Amniotic epithelial cell (primary cell): ENCODE measurements at places on chromosomes 4 and X.

- DNase-seq = no peak
Observed at GRCh38 chr4:145613566-145614232, 5.5 kb upstream of the MMAA start.

DNA sequence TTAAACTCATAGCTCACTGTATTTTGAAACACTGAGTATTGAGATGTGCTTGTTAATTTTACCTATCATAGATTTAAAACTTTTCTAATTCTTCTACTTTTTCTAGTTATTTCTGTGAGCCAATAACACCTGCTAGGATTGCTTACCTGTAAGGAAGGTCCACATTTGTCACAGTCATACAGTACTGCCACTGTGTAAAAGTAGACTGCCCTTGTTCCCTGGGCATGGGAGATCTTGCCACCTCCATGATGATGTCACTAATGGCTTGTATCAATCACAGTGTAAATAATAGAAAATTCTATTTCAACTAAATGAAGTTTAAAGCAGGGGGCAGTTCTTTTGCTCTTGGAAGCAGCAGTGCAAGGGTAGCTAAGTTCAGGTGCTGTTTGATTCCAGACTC is 35.9 kb downstream of the GK start:
- DNase-seq = no peak

DNA sequence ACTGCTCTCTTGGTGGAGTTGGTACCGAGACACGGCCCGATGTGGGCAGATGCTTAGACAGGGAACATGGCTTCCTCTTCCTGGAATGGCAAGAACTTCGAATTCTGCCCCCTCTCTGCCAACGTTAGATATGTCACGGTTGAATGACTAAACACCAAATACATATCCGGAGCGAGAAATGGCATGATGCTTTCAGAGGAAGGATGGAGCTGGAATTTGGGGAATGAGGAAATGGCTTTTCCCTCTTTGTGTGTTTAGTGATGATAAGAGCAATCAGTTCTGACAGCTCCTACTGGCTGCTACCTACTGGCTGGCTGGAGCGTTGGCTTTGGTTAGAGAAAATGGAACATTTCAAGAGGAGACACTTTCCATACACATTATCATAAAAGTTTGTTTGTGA is 140.0 kb downstream of the DHRSX start:
- peak; percentile 60 for DNase-seq

GRCh38 chrX:38249965-38250364 is 29.3 kb upstream of the SRPX start:
- DNase-seq = no peak

GRCh38 chr4:129248621-129249020 is 152.7 kb downstream of the C4orf33 start:
- no peak for DNase-seq

DNA sequence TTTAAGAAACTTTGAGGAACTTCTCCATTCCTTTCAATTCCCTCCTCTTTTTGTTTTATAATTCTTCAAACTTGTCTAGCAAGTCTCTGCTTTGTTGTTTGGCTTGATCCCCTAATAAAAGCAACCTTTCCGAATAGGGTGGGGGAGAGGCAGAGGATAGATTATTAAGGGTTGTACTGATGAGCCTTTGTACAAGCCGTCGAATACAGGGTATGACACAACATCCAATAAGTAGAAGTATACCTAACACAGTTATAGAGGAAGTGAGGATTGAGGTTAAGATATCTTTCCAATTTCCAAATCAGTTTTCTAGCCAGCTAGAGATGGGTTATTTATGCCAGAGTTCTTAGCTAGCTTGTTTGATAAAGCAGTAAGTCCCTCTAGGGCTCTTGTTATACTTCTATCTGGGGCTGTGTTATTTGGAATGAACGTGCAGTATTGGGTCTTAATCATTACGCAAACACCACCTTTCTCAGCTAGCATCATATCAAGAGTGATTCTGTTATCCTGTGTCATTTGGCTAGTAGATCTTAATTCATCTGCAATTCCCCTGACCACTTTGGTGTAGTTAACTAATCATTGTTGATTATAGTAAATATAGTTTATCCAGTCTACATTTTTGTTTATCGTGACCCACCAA is 18.5 kb downstream of the METAP1 start:
- no peak for DNase-seq

DNA sequence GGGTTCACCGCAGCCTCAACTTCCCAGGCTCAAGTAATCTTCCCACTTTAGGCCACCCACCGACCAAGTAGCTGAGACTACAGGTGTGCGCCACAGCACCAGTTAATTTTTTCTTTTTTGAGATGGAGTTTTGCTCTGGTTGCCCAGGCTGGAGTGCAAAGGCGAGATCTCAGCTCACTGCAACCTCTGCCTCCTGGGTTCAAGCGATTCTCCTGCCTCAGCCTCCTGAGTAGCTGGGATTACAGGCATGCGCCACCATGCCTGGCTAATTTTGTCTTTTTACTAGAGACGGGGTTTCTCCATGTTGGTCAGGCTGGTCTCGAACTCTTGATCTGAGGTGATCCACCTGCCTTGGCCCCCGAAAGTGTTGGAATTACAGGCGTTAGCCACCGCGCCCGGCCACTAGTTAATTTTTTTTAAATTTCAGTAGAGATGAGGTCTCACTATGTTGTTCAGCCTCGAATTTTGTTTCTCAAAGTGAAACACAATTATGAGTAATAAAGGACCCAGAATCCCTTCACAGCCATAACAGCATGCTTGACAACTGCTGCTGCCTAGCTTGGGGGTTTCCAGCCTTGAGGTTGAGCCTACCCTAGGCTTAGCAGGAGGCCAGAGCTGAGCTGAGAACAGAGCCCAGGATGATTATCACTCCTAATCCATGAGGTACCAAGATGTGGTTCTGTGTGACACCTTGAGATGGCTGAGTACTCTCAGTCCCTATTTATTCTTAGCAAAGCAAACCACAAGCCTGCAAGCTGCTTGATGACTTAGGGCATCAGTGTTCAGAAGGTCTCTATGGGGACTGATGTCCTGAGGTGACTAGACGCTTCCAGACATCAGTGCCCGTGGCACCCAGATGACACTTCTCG is 41.6 kb upstream of the NKRF start:
- no peak for DNase-seq

DNA sequence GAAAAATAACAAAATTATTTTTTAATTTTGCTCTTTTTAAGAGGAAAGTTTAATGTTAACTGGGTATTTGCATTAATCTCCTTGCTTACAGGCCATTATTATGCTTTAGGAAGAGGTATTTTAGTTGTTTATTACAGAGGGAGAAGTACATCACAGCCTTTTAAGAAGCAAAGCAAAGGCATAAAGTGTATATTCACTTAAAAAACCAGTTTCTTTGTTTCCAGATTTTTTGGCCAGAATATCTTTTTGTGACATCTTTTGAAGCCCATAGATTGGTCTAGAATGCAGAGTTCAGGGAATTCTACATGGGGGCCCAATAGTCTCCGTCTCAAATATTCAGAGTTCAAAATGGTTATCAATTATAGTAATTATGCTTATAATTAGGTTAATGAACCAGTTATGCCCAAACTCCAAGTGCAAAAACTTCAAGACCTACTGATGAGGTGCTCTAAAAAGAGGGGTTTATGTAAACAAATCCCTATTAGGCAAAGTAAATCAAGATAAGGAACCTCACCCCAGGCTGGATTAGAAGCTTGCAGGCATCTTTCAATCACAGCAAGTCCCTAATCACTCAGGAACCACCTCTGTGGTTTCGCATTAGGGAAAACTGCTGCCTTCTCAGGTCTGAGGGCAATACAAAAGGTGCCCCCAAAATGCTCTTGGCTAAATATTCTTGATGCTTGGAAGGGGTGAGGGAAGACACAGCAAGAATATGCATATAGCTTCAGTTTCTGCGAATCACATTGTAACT is 1.4 kb downstream of the CXXC4 start:
- no peak for DNase-seq

- peak; percentile 16 for DNase-seq
Observed at GRCh38 chrX:39728025-39728424, 369.7 kb downstream of the BCOR start.

- DNase-seq = no peak
Observed at GRCh38 chr4:75909405-75909804, 7.2 kb upstream of the PPEF2 start.

GRCh38 chr4:38462367-38463055 is 201.5 kb upstream of the KLF3 start:
- no peak for DNase-seq

DNA sequence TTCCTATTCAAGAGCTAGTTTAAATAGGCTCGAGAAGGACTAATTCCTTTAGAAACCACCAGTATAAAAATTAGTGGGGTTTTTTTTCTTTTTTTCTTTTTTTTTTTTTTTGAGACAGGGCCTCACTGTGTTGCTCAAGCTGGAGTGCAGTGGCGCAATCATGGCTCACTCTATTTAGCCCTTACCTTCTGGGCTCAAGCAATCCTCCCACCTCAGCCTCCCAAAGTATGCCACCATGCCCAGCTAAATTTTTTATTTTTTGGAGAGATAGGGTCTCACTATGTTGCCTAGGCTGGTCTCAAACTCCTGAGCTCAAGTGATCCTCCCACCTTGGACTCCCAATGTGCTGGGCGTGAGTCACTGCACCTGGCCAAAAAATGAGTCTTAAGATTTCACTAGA is 52.8 kb downstream of the APOO start:
- peak; percentile 61 for DNase-seq

- no peak for DNase-seq
Observed at GRCh38 chr4:77652237-77652897, 46.7 kb downstream of the CXCL13 start.

DNA sequence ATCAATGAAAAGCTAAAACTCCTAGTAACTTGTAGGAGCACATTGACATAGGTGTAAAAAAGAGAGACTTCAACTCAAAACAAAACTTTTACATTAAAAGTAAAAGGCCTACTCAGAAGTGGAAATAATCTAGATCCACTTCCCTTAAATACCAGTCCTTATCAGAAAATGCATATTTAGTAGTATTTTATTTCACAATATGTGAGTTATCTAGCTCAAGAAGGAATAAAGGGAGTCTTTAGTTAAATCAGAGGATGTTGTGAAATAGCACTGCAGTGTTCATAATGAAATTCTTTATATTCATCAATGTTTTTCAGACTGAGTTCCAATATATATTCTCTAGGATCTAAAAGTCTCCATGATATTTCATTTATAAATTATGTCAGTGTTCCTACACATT is 715.0 kb downstream of the GRID2 start:
- DNase-seq = peak; percentile 74

DNA sequence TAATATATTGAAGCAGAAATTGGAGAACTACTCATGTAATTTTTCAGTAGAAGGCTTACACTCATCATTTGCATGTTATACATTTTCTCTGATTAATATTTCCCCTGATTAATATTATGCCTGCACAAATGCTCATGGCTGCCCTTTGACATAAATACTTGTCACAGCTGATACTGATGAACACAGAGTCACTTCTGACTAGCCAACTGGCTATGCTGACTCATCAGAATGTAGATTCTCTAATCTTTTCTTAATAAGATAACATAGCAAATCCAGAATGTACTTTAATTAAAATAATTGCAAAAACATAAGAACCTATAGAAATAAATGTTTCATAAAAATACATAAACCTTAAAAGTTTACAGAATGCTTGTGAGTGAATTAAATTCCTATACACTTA is 52.4 kb upstream of the C4orf54 start:
- no peak for DNase-seq

DNA sequence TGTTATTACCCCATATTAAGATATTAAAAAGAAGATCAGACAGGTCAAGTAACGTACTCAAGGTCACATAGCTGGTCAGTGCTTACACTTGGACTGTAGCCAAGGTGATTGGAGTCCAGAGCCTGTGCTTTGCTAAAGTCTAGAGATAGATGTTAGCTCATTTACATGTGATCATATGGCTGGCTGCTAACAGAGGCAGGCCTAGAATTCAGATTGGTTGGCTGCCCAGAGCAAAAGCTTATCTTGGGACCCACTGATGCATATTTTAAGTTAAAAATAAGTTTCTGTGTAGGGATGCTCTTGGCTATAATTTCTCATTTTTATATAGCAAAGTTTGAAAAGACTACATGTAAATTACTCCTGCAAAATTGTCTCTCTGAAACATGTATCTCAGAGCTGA is 18.1 kb upstream of the EXOC1L start:
- DNase-seq = no peak
